ENCODE measurements at places on chromosomes 13 and 19.

DNA sequence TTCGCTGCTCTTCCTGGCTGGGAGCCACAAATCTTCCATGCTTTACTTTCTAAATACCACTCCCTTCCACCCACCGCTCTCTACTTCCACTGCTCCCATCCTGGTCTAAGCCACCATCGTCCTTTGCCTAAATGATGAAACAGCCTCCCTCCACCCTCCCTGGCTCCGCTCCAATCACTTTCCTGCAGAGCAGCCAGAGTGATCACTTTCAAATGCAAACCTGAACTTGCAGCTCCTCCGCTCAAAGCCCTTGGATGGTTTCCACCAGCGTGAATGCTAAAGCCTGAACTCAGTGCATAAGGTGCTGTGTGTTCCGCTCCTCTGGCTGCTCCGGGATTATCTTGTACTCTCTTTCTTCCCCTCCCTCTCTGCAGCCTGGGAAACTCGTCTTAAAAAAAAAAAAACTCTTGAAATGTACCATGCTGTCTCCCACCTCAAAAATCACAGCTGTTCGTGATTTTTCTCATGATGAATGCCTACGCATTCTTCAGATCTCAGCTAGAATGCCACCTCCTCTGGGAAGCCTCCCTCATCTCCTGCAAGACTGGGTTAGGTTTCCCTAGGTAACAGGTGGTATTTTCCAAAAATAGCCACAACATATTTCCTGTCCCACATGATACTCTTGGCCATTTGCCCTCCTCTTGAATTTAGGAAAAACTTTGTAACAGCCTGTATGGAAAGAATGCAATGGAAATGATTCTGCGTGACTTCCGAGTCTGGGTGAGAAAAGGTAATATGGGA is 3.7 kb upstream of the SIN3B start:
- no peak for DNase-seq

- DNase-seq: no peak
These were observed 4.7 kb downstream of the DNMT1 start for GRCh38 chr19:10190026-10190425.

DNA sequence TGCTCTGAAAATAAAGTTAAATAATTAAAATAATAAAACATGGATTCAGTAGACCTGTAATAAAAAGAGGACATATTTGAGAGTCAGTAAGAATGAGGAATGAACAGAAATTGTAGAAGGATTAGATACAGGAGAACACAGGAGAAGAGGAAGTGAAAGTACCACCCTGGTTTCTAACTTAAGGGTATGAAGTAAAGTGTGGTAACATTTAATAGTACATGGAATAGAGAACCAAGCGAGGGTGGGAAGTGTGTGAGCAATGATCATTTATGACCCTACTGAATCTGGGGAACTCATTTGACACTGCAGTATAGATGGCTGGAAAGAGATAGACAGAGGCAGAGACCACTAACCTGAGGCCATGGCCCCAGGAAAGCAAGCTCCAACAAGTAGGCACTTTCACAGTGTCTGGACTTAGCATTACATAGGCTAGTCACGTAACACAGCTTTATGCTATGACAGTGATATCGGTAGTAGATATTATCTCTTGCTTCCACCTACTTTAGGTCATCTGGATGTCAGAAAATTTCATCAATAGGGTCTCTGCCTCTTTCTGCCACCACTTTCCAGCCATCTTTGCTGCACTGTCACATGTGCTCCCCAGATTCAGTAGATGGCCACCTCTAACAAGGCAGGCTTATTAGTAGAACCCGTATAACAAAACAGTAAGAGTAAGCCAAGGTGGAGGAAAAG is 633.9 kb upstream of the MIR17HG start:
- no peak for DNase-seq

DNA sequence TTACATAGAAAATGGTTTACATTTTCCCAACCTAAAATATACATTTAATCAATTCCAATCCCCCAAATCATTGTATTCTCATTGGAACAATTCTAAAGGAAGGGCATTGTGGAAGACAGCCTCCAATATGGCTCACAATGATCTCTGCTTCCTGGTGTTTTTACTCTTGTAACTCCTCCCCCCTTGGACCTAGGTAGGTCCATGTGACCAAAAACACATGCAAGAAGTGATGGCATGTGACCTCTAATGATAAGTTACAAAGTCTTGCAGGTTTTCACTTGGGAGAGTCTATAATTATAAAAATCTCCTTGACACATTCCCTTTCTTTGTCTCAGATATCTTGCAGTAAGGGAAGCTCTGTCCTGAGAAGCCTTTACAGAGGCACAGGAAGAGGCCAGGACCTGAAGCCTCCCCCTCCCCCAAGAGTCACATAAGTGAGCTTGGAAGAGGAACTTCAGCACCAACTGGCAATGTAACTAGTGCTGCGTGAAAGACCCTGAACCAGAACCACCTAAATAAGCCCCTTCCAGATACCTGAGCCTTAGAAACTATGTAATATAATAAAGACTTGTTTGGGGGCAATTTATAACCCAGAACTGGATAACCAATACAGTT is 816.2 kb upstream of the ATXN8OS start:
- DNase-seq: no peak

GRCh38 chr13:27391471-27391870 is 32.9 kb upstream of the GTF3A start:
- DNase-seq: no peak

DNA sequence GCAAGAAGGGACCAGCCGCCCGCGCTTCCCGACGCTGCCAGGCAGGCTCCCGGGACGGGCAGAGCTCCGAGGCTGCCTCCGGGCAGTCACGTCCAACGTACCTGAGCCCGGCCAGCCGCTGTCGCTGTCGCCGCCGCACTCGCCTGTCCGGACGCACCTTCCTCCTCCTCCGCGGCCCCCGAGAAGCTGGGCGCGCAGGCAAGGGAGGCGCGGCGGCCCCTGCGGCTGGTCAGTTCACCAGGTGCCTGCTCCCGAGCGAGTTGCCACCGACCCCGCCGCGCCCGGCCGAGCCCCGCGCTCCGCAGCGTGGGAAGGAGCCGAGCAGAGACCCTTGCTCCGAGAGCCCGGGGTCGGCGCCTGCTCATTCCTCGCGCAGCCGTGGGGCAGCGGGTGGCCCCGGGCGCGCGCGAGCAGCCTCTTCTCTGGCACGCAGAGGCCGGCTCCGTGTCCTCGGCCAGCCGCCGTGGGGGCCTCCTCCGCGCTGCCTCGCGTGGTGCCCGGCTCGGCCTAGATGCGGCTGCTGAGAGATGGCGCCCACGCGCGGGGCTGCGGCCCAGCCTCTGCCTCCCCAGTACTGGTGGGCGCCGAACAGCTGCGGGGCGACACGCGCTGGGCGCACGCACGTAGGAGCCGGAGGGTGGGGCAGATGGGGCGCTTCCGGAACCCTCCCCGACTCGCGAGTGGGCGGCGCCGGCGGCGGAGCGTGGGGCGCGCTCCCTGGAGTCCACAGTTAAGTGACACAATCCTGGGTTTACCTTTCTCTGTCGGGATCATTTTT is 419.4 kb downstream of the UQCRFS1 start:
- no peak for DNase-seq

DNA sequence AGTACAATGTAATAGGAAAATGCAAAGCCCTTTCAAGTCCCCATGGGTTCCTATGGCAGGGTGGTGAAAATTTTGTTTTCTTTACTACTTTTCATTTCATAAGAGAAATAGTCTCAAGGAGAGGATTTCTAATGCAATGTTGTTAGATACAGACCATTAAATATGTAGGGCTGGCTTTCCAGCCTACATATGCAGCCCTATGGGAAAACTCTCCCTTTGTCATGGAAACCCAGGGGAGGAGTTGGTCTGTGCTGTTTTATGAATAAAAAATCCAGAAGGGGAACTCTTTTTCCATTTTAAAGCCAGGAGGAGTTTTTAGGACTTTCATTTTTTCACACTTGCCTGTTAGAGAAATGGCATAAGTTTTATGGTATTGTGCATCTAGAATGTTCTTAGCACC is 119.6 kb downstream of the DCT start:
- DNase-seq: no peak

DNA sequence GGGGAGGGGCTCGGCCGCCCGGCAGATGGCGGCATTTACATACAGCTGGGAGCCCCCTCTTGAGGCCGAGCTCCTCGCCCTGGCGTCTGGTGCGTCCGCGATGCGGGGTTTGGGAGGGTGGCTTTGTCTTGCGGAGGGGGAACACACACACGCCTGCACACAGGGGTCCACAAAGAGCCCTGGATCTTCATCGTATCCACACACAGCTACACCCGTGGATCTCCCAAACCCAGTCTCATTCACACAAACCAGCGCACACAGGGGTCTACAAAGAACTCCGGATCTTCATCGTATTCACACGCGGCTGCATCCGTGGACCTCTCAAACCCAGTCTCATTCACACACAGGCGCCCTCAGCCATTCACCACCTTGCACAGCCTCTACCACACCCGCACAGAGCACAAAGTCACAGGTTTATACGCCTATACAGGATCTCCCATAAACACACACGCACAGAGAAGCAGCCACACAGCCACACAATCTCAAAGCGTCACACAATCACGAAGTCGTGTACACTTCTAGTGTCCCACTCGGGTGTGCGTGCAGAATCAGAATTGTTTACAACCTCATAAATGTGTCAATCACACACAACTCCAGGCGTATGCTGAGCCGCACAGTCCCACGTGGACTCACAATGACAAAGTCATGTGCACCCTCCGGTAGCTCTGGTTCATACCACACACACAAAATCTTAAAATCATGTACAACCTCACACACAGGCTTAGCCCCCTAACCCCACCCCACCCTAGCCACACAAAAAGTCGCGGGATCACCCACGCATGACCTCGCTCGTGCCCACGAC is 550 bp upstream of the DLL3 start:
- no peak for DNase-seq

DNA sequence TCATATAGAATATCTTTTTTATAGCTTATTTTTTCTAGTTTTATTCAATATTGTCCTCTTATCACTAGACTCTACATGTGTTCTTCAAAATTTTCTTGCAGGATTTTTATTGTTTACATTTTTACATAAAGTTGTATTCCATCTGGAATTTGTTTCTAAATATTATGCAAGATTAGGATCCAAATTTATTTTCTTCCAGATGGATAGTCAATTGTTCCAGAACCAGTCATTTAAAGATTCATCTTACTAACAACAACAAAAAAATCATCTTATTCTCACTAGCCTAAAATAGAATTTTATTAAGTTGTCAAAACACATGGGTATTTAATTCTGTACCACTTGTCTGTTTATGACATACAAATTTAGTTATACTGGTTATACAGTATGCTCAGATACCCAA is 390.4 kb upstream of the GPC6 start:
- no peak for DNase-seq

- DNase-seq: peak; percentile 91
These were observed at the start of gene TRMT1 for GRCh38 chr19:13116282-13117175. TRMT1 (minus strand) TSS chr19:13116740; CDS start chr19:13116399, 341 bp downstream.

GRCh38 chr13:36685927-36686326 is 12.1 kb downstream of the SERTM1 start:
- DNase-seq: no peak

GRCh38 chr13:65977525-65977924 is 1252.6 kb downstream of the PCDH9 start:
- DNase-seq: no peak

DNA sequence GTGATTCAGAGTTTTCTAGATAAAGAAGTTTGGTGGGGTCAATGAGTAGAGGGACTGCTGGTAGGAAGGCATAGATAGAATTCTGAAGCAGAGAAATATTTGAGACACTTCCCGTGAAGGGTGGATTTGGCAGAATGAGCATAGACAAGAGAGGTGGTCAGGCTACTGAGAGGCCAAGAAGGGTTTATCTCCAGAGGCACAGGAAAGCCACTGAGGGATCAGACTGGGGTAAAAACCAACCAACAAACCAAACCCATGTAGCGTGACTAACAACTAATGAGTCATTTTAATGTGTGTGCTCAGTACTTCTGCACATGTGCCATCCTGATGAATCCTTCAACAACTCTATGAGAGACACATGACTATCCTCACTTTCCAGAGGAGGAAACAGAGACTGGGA is 60.0 kb upstream of the SERP2 start:
- DNase-seq: no peak

DNA sequence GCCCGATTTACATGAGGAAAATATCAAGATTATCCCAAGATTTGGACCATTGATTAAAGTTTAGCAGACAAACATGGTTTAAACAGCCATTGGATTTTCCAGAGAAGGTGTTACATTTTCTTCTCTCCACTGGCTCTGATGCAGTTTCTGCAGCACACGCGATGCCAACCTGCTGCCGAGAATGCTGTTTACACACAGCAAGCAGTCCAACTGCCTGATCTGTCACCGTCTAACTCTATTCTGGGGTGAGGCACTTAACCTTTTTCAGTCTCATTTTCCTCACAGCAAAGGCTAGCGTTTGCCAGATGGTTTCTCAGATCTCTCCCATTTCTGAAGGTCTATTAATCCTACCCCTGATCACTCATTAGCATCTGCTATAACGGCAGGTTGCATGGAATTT is 763.5 kb upstream of the GPC6 start:
- DNase-seq: no peak

DNA sequence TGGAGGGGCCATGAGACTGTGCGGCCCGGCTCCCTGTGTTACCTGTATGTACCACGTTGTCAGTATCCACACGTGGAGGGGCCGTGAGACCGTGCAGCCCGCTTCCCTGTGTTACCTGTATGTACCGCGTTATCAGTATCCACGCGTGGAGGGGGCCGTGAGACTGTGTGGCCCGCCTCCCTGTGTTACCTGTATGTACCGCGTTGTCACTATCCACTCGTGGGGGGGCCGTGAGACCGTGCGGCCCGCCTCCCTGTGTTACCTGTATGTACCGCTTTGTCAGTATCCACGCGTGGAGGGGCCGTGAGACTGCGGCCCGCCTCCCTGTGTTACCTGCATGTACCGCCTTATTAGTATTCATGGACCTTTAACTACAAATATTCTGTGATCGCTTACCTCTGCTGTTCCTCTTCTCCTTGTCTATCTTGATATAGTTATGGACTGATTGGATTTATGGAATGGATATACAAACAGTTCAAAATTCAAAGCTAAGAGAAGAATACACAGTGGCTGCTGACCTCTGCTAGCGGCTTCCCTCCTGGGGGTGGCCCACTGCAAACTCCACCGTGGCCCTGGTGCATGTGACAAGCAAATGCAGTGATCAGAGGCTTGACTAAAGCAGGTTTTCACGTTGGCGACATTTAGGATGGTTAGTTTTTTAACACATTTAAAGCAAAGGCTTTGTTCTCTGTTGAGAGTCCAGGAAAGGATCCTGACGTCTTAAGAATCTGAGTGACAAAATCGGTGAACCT is 38.7 kb downstream of the ATP11A start:
- DNase-seq: no peak

DNA sequence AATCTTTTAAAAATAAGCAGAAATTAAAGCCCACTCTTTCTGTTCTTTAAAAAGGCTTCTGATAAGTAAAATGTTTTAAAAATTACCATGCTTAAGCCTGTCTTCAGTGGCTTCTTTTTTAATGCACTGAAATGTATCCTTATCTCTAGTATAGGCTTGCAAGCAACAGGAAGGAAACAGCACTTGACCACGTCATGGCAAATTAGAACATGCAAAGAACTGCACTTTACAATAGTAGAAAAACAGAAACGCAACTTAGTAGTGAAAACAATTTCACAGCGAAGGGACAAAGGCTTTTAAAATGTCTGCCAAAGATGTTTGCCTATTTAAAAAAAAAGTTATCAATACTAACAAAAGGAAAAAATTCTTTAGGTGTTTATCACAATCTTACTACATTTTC is 36.3 kb downstream of the ELF1 start:
- peak; percentile 83 for DNase-seq

Measured in CD4-positive, alpha-beta T cell treated with Interleukin-4 for 4 hours (primary cell).